CD4-positive, alpha-beta T cell treated with Interleukin-17A for 4 hours (primary cell): ENCODE measurements at places on chromosomes 7 and 10.

- DNase-seq: no peak
Observed at GRCh38 chr7:116405810-116406209, 93.7 kb upstream of the CAV2 start.

GRCh38 chr10:93403152-93404047 is 78.7 kb downstream of the MYOF start:
- no peak for DNase-seq

DNA sequence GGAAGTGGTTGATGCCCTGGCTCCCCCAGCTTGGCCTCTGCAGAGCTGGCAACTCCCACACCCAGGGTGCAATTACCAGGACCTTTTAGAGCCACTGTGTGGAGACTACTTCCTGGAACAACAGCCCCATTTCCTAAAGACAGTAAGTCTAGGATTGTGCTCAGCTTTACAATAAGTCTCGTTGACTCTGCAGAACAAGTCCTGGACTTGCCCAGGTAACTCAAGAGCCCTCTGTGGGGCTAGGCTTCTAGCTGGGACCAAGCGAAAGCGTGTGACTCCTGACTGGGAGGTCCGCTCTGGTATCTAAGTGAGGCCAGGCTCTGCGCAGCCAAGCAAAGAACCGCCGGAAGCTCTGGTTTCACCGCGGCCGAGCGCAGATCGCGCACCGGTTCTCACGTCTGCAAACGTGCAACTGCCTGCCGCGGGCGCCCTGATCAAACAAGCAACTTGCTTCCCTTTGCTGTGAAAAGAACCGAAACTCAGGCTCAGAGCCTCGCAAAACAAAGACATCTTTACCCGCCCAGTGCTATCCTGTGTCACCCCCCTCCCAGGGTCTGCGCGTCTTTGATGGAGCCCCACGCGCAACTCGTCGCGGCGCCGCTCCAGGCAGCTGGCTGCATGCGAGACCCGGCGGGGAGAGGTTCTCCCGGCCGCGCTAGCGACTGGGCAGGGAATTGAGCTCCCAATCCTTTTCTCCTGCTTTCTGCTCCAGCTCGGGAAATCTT is 4.4 kb upstream of the PDLIM1 start:
- peak; percentile 16 for DNase-seq

DNA sequence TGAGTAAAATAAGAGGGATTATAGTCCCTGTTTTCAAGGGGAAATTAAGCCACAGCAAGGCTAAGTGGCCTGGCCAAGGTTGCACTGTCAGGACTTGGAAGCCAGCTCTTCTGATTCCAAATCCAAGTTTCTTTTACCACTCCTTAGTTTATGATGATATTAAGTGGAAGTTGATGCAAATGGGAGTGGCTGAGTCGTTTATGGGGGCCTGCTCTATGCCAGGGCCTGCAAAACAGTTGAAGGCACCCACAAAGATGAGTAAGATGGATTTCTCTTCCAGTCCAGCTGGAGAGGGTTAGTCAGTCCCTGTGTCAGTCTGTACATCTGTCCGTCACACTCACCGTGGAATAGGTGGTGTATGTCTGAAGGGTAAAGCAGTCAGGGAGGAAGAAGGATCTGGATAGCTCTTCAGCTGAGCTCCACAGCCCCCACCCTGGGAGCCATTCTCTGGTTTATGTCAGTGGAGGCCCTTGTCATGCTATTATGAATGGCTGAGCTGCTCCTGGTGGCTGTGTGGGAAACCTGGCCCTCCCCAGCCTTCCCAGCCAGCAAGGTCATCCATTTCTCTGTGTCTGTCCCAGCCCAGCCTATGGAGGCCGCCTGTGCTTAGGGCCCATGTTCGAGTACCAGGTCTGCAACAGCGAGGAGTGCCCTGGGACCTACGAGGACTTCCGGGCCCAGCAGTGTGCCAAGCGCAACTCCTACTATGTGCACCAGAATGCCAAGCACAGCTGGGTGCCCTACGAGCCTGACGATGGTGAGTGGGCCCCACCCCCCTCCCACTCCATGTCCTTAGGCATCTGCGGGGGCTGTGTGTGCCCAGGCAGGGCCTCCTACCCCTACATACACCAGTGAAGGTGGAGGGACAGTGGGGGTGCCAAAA is 44.5 kb downstream of the TBATA start:
- DNase-seq: no peak

GRCh38 chr7:111771638-111772037 is 209.3 kb upstream of the IMMP2L start:
- no peak for DNase-seq

GRCh38 chr7:41098402-41098801 is 604.5 kb downstream of the INHBA start:
- DNase-seq: no peak

GRCh38 chr7:7812112-7812511 is 93.7 kb upstream of the RPA3 start:
- DNase-seq: no peak

DNA sequence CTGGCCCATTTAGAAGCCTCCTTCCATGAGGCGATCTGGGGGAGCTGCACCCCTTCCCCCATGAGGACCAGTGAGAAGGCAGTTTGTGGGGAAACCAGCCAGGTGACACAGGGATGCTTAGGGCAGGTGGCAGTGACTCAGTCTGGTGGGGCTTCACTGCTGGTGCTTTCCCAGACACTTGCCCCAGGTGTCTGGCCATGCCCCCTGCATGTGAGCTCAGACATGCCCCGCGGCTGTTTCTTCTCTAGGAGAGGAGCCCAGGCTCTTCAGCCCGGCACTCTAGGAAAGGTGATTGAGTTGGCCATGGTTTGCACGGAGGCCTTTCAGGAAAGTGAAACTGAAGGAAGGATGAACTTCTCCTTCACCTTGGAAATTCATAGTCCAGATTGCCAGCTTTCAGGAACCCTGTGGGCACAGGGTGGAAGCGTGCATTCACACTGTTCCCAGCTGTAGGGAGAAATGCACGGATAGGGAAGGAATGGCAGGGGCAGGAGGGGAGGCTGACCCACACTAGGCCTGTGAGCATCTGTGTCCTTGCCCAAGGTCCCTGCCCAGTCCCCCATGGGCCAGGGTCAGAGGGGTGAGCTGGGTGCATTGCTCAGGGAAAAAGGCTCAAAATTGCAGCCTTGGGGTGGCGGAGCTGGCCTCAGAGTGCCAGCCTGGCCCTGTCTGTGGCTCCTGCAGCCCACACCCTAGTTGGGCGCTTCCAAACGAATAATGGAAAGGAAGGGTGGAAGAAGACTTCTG is 359.1 kb downstream of the GLRX3 start:
- no peak for DNase-seq

DNA sequence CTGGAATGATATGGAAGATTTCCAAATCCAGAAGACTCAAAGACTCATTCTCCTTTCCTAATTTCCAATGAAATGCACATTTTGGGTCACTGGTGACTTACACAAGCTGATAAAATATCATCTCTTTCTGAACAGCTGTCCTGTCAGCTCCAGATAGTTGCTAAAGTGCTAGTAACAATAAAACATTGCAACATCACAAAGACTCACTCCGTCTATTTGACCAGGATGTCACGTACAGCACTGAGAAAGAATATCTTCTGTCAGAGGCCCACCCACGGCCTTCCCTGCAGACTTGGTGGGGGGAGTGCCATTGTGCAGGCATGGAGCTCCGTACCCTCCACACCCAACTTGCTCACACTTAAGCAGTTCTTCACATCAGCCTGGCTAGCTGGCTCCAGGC is 78.9 kb upstream of the EGR2 start:
- no peak for DNase-seq

GRCh38 chr10:131700506-131700905 is 200.3 kb upstream of the PPP2R2D start:
- no peak for DNase-seq

GRCh38 chr10:9229702-9230244 is 1175.3 kb downstream of the GATA3 start:
- DNase-seq: no peak

DNA sequence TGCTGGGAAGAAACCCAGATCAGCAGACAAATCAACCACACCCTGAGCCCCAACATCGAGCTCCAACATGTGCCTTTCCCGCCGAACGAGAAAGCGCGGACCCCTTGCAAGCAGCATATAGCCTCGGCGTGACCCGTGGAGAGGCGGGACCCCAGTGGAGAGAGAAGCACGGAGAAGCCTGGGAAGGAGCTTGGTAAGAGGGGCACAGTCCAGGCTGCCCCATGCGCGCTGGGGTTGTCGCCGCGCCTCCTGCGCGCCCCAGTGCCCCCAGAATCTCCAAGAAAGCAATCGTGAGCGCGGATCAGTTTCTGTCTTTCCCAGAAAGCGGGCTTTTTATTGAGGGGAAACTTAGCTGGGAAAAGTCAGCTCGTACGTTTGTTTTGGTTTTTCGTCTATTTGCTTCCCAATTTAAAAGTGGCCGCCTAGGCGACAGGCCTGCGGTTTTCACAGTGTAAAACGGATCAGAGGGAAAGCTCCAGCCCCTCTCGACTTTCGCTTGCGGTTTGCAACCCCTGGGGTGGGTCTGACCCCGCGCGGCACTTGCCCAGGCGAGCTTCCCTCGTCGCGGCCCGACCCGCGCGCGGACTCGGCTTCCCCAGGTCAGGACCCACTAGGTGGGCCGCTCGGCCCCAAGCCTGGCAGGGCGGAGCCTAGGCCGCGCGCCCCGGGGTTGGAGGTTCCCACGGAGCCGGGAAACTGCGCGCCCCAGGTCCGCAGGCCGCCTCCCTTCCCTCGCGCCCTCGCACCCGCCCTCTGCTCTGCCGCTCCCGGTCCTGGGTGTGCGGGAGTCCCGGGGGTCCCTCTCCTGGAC is 31.1 kb downstream of the SKIDA1 start:
- DNase-seq: peak; percentile 36
